ENCODE measurements at places on chromosomes 3 and 15.
A peak's percentile ranks its signal among the peaks of the same experiment; 100 is the strongest.

GRCh38 chr15:74383286-74383685 is 15.8 kb upstream of the CYP11A1 start:
- H3K4me3 ChIP-seq: no peak overlapping the region
- H3K27ac ChIP-seq: peak overlapping the region; percentile 30
- DNase-seq: no peak

- no peak overlapping the region for H3K4me3 ChIP-seq
- no peaks in the 10 kb centered on the region for H3K36me3 ChIP-seq
- no peak overlapping the region for H3K27ac ChIP-seq
- H3K4me1 ChIP-seq: peaks cover 2% of the 10 kb centered on the region
- no peaks in the 10 kb centered on the region for H3K27me3 ChIP-seq
These were observed 31.9 kb downstream of the RAD18 start for GRCh38 chr3:8931342-8931741.

GRCh38 chr15:42387603-42388002 is 28.3 kb downstream of the CAPN3 start:
- H3K4me3 ChIP-seq: no peak overlapping the region
- no peak for DNase-seq
- H3K36me3 ChIP-seq: peaks cover 3% of the 10 kb centered on the region
- H3K27me3 ChIP-seq: no peaks in the 10 kb centered on the region
- no peaks in the 10 kb centered on the region for H3K4me1 ChIP-seq

DNA sequence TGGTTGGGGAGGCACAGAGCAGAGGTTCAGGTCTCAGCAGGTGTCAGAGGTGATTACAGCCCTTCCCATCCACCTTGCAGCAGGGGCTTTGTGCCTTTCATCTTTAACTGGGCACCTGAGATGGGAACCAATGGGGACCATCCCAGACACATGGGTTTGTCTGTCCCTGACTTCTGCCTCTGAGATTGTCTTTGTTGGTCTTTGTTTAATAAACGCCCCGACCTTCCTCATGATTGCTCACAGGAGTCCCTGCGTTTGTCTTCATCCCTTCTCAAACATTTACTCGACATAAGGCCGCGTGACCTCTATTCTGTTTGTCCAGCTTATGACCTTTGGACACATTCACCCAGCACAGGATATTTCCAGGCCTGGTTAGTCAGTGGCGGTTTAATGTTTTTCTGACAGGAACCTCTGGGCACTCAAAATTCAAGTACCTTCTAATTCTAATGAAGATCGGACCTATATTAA is 5.9 kb downstream of the ZSCAN2 start:
- no peak for DNase-seq
- H3K4me3 ChIP-seq: no peak overlapping the region
- peaks cover 14% of the 10 kb centered on the region for H3K36me3 ChIP-seq
- peak overlapping the region; percentile 90 for H3K27ac ChIP-seq

- no peak overlapping the region for H3K4me3 ChIP-seq
- H3K27me3 ChIP-seq: no peaks in the 10 kb centered on the region
- no peaks in the 10 kb centered on the region for H3K36me3 ChIP-seq
- H3K4me1 ChIP-seq: no peaks in the 10 kb centered on the region
- H3K27ac ChIP-seq: no peak overlapping the region
These were observed 116.5 kb upstream of the FAM174B start for GRCh38 chr15:92772061-92772460.

All from effector memory CD8-positive, alpha-beta T cell (primary cell).